Ascending aorta (tissue), 2 donors: ENCODE measurements at places on chromosomes 7 and 10.

DNA sequence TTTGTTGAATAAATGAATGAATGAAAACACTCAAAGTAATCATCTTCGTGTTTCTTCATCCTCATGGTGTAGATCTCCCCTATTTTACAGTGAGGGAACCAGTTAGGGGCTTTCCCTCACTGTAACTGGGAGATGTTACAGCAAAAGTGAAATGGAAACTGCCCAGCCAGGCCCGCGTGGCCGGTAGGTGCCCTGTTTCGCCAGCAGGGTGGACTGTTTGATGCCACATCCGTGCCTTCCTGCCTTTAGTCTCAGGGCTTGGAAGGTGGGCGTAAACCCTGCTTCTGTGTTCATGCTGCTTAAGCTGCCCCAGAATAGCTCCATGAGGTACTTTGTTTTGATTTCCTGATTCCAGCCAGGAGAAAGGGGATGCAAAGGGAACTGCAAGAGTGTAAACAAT lies 268.8 kb downstream of the PLXNA4 start:
- H3K4me3 ChIP-seq = no peak overlapping the region
- DNase-seq = no peak
- no peaks in the 10 kb centered on the region for H3K27me3 ChIP-seq
- H3K27ac ChIP-seq = no peak overlapping the region

DNA sequence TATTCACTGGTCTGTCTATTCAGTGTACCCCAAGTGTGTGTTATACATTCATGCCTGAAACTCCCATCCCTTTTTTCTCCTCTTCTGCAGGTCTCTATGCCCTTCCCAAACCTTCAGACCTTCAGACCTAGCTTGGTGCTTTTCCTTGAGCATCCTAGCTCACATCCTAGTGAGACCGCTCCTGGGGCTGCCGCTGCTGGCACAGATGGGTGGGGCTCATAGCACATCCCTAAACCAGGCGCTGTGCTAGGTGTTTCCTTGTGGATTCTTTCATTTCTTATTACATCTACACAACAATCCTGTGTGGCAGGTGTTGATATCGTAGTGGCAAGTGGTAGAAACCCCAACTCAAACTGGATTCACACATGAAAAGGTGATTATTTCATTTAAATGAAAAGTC lies 43.2 kb downstream of the PRR15 start:
- H3K4me3 ChIP-seq = no peak overlapping the region
- H3K36me3 ChIP-seq = no peaks in the 10 kb centered on the region
- DNase-seq = no peak
- no peak overlapping the region for H3K27ac ChIP-seq

DNA sequence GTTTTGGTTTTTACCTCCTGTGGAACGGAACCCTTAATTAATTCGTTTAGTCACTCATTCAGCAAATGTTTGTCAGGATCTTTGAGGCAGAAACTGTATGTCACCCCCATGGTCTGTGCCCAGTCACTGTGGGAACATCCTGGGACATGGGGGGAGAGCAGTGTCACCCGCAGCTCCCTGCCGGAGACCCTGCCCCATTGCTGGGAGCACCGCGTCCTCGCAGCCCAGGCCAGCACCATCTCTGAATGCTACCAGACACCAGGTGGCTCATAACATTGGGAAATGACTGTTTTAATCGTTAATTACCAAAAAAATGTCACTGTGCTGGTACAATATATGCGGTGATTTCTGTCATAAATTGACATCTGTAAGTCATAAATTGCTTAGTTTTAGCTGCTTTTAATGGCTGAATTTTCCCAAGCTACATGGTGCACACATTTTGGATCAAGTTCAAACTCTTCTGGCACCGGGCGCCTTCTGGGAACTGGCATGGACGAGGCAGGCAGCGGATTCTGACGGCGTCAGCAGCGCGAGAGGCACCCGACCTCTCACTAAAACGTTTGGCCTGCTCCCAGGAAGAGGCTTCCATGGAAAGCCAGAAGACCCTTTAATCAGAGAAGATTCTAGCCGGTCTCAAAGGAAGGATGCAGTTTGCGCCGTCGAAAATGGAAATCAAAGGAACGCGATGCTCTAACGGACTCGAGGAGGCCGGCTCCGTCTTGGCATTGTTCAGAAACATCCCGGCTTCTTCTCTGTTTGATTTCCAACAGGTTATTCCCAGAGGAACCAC lies 184.2 kb downstream of the ADARB2 start:
- no peaks in the 10 kb centered on the region for H3K36me3 ChIP-seq
- no peak overlapping the region for H3K27ac ChIP-seq
- no peak for DNase-seq
- no peaks in the 10 kb centered on the region for H3K4me1 ChIP-seq

- no peak overlapping the region for H3K27ac ChIP-seq
- no peak overlapping the region for H3K4me3 ChIP-seq
- no peak for DNase-seq
- no peaks in the 10 kb centered on the region for H3K36me3 ChIP-seq
- no peaks in the 10 kb centered on the region for H3K4me1 ChIP-seq
- H3K27me3 ChIP-seq = no peaks in the 10 kb centered on the region
Observed at GRCh38 chr7:69166979-69167516, 431.2 kb upstream of the AUTS2 start.

DNA sequence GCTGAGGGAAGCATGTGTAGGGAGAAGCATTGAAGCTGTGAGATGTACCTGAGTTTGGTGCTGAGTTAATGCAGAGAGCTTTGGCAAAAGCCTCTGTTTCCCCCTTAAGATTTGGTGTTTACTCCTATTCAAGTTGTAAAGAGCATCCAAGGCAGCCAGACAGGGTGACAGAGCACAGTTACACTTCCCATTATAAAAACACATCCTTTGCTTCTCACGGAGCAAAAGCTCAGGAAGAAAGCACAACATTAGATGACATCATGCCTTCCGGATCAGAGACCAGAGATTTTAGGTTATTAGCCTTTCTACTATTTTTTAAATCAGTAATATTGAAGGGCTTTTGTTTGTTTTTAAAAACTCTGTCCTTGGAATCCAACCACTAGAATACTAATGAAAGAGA lies 182.9 kb downstream of the DOCK4 start:
- no peak overlapping the region for H3K27ac ChIP-seq
- no peak overlapping the region for H3K4me3 ChIP-seq
- H3K4me1 ChIP-seq = no peaks in the 10 kb centered on the region
- H3K36me3 ChIP-seq = no peaks in the 10 kb centered on the region

- H3K36me3 ChIP-seq = no peaks in the 10 kb centered on the region
- H3K27me3 ChIP-seq = no peaks in the 10 kb centered on the region
Observed at GRCh38 chr7:80369321-80369720, 142.5 kb downstream of the GNAT3 start.

DNA sequence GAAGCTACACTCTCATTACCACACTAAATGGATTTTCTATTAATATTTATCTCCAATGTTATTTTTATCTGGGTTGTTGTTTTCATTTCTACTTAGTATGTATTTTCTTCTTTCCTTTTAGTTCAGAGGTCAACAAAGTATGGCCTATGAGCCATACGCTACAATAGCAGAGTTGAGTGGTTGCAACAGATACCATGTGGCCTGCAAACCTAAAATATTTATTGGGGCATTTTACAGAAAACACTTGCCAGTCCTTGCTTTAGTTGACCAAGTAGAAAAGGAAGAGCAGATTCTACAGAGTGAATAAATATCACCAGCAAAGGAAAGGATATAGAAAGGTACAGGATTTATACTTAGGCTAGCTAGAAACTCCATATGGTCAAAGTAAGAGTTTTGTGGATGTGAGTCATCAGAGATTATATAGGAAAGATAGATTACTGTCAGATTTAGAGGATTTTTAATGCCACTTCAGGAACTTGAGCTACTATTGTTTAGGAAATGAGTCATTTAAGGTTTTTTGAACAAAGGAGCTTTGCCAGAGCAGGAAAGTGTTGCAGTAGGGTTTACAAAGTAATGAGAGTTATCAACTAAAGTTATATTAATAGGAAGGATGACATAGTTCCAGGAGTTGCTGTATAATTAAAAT lies 323.3 kb upstream of the KAT6B start:
- no peak overlapping the region for H3K27ac ChIP-seq
- H3K4me1 ChIP-seq = no peaks in the 10 kb centered on the region
- H3K27me3 ChIP-seq = no peaks in the 10 kb centered on the region
- no peak overlapping the region for H3K4me3 ChIP-seq
- DNase-seq = no peak
- H3K36me3 ChIP-seq = no peaks in the 10 kb centered on the region

DNA sequence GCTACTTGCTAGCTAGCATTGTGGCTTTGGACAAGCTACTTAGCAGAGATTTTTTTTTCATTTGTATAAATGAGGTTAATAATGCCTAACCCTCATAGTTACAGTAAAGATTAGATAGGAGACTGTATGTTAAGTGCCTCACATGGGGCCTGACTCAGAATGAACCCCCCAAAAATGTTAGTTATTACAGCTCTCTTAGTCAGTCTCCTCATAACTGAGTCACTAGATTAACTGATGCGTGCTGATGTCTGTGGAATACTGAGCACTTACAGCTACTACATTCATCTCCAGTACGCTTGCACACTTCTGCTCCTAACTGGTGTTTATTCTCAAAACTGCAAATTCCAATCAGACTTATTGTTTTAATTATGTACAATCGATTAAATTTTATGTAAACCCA lies 315.3 kb downstream of the SNX13 start:
- H3K4me3 ChIP-seq = no peak overlapping the region
- no peaks in the 10 kb centered on the region for H3K36me3 ChIP-seq
- H3K27me3 ChIP-seq = no peaks in the 10 kb centered on the region

DNA sequence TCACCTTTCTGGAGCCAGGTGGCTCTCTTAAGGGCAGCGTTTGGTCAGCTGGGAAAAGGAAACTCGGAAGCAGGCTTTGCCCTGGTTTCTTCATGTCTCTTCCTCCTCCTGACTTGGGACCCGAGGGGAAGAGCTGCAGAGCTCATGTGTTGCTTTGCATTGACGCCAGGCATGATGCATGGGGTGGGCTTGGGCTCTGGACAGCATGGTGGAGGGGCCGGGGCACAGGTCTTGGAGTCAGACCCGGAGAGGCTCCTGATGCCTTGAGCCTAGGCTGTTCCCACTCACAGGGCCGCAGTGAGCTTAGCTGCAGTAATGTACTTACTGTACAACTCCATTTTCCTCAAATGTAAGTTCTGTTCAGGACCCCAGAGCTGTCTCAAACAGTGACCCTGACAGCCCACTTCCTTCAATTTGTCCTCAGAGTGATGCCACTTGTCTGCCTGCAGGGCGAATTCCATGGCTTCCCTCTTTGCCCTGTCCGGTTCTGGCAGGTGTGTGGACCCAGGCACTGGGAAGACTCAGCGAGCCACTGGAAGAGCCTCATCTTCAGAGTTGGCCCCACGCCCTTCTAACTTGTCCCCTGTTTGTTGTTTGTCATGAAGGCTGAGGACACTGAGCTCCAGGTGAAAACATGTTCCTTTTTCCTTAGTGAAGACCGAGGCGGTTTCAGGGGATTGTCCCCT lies 50.2 kb downstream of the ZNF467 start:
- no peak overlapping the region for H3K27ac ChIP-seq
- no peaks in the 10 kb centered on the region for H3K27me3 ChIP-seq
- H3K4me3 ChIP-seq = no peak overlapping the region

DNA sequence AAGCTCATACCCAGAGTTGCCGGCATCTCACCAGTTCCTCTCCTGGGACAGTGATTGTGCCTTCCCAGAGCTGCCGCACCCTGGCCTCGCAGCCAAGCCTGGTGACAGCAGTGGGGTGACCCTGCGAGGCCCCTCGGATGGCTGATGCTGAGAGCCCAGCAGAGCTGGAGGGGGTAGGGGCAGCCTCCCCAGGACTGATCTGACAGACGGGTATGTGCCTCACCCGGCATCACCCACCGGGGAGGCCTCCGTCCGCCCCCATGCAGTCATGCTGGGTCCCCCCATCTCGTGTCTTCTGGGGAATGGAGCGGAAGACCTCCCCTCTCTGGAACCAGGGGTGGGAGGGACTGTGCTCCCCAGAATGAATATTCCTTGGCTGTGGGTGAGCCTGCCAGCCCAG lies 82.3 kb downstream of the LHPP start:
- peaks cover 3% of the 10 kb centered on the region for H3K4me1 ChIP-seq
- no peak for DNase-seq
- H3K27ac ChIP-seq = no peak overlapping the region
- H3K27me3 ChIP-seq = no peaks in the 10 kb centered on the region
- H3K36me3 ChIP-seq = no peaks in the 10 kb centered on the region

GRCh38 chr7:37109843-37110242 lies 338.8 kb downstream of the ELMO1 start:
- H3K27ac ChIP-seq = no peak overlapping the region
- no peak for DNase-seq
- no peak overlapping the region for H3K4me3 ChIP-seq
- H3K27me3 ChIP-seq = no peaks in the 10 kb centered on the region

DNA sequence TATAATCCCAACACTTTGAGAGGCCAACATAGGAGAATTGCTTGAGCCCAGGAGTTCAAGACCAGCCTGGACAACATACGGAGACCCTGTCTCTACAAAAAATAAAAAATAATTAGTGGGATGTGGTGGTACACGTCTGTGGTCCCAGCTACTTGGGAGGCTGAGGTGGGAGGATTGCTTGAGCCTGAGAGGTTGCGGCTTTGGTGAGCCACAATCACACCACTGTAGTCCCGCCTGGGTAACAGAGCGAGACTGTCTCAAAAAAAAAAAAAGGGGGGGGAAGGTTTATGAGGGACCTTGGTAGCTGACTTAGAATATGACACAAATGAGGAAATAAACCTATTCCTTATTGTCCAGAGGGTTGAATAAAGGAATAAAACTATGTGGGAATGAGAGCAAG lies 30.8 kb downstream of the SCD start:
- no peaks in the 10 kb centered on the region for H3K27me3 ChIP-seq
- H3K4me1 ChIP-seq = no peaks in the 10 kb centered on the region
- no peak for DNase-seq
- H3K36me3 ChIP-seq = peaks cover 6% of the 10 kb centered on the region
- no peak overlapping the region for H3K27ac ChIP-seq
- H3K4me3 ChIP-seq = no peak overlapping the region

GRCh38 chr10:129447486-129447885 lies 19.6 kb upstream of the MGMT start:
- H3K27ac ChIP-seq = no peak overlapping the region
- DNase-seq = no peak
- no peaks in the 10 kb centered on the region for H3K4me1 ChIP-seq
- no peaks in the 10 kb centered on the region for H3K36me3 ChIP-seq
- H3K4me3 ChIP-seq = no peak overlapping the region

- H3K4me1 ChIP-seq = no peaks in the 10 kb centered on the region
- H3K36me3 ChIP-seq = no peaks in the 10 kb centered on the region
- H3K4me3 ChIP-seq = no peak overlapping the region
Observed at GRCh38 chr10:34091635-34092195, 723.4 kb downstream of the PARD3 start.

GRCh38 chr7:42359946-42360345 lies 122.9 kb upstream of the GLI3 start:
- H3K27ac ChIP-seq = no peak overlapping the region
- no peaks in the 10 kb centered on the region for H3K36me3 ChIP-seq
- no peaks in the 10 kb centered on the region for H3K4me1 ChIP-seq
- DNase-seq = no peak

DNA sequence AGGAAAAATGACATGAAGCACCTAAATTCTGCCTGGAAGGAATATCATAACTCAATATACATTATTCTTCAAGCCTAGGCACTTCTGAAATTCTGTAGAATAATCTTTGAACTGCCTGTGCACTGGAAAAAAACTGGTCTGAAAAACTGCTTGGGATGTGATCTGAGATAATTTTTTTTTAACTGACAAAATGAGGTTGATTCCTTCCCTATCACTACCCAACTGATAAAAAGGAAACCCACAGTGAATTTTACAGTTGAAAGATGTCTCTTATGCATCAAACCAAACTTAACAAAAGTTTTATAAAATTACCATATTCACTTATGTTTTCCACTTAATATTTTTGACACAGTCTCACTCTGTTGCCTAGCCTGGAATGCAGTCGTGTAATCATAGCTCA lies 67.2 kb upstream of the FAM133B start:
- no peak overlapping the region for H3K4me3 ChIP-seq
- no peaks in the 10 kb centered on the region for H3K27me3 ChIP-seq
- no peaks in the 10 kb centered on the region for H3K36me3 ChIP-seq
- H3K27ac ChIP-seq = no peak overlapping the region
- no peak for DNase-seq
